ENCODE measurements at places on chromosomes 6 and 20.

DNA sequence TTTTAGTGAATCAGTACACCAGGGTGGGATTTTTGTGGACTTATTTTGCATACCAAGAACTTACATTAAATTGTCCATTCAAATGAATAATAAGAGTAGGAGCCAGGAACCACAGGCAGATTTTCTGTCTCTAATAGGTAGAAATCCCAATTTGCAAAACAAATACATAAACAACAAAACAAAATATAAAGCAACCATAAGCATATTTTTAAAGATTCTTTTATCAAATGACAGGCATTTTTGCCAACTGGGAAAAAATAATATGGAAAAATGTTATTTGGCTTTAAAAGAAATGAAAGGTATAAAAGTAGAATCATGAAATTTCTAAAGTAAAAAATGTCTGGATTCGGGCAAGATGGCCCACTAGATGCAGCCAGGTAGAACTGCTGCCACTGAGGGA is 71.2 kb upstream of the PDE7B start:
- DNase-seq = no peak

- no peak for DNase-seq
Observed at GRCh38 chr20:56249244-56249955, 868 bp downstream of the MC3R start.

GRCh38 chr20:710780-711450 is 35.3 kb upstream of the SCRT2 start:
- no peak for DNase-seq

- DNase-seq = no peak
Observed at GRCh38 chr20:21339499-21339898, 36.4 kb downstream of the XRN2 start.

DNA sequence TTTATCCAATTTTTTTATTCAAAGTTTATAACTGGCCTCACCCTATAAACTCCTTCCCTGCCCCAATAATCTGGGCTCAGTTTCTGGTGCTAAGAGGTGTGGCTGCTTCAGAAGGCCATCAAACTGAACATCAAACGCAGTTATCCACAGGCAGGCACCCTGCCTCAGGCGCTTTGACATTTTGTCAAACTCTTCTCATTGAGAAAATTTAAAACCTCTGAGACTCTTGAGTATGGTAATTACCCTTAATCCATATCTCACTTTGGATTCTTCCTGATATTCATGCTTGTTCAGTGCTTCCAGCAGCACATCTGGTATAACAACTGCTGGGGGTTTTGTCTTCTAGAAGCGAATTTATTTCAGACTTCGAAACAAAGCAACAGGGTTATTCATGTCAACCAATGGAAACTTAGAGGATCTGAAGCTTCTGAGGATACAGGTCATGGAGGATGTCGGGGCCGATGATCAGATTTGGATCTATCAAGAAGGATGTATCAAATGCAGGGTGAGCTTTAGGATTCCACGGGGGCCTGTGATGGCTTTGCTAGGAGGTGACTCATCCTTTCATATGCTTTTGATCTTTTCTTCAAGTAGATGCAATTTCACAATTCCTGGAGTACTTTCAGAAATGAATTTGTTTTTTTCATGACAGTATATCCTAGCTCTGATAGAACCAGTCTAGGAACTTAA is 68.2 kb downstream of the RTN4IP1 start:
- DNase-seq = no peak

Data from CD4-positive, alpha-beta T cell treated with Interleukin-21 for 1 hour (primary cell).